ENCODE measurements at places on chromosomes 5 and 9.

- DNase-seq, result peak; percentile 88
These were observed 114.1 kb downstream of the MPDZ start for GRCh38 chr9:13165236-13165945.

DNA sequence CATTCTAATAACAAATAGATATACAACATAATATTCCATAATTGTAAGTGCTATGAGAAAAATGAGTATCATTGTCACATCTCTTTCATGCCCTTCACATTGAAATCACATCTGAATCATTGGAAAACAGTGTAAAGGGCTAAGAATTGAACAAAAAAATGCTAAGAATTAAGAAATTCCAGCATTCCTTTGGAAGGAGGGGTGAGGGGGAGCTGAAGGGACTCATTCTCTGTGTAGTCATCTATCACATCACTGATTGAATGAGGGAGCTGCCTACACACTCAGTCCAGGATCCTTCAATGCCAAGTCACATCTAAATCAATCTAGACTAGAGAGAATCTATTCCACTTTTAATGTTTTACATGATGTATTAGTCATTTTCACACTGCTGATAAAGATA lies 286.6 kb downstream of the DTWD2 start:
- no peak for DNase-seq

DNA sequence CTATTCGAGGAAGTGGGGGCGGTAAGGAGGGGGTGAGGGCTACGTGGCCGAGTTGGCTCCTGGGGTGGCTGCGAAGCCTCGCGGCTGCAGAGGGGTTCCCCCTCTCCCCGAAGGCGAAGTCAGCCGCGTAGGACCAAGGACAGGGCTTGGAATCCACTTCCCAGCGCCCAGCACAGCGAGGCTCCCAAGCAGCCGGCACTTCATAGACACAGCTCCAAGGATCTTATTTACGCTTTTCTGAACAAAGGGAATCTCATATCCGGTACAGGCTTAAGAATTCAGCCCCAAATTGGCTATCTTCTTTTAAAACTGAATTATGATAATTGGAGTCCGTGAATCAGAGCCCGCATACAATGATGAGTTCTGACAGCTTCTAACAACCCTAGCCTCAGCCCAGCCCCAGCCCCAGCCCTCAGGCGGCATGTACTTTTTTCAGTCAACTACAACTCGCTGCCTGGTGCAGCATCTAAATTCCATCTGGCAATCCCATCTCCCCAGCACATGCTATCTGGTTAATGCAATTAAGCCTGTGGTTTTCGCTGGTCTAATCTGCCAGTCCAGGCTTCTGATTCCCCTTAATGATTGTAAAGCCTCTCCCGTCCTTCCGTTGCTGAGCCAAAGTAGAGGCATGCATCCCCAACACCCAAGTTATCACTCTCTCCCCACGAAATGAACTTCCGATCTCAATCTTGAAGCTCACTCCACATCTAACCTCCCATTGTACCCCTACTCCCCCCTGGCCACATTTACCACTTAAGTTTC lies 1.0 kb downstream of the ELAVL2 start:
- peak; percentile 12 for DNase-seq

GRCh38 chr5:161431963-161432362 lies 114.6 kb downstream of the GABRB2 start:
- no peak for DNase-seq

- DNase-seq, result no peak
These were observed 14.2 kb downstream of the EEIG1 start for GRCh38 chr9:127966416-127967150.

DNA sequence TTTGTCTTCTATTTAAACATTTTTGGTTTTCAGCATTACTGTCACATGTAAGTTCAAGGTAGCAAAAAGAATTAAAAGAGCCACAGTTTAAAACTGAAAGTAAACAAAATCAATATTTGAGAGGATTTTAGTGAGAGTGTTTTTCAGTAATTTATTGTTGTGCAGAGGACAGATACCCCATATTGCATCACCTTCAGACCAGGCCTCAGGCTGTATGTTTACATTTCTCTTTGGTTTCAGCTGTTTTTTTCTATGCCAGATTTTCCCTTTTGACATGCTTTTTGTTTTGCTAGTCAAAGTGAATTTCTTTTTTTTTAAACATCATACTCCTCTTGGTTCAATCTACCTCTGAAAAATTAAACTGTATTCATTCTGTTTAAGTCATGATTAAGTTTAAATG lies 47.2 kb downstream of the MAST4 start:
- DNase-seq, result no peak

- DNase-seq, result no peak
These were observed 45.9 kb downstream of the C9orf50 start for GRCh38 chr9:129574911-129575585.

DNA sequence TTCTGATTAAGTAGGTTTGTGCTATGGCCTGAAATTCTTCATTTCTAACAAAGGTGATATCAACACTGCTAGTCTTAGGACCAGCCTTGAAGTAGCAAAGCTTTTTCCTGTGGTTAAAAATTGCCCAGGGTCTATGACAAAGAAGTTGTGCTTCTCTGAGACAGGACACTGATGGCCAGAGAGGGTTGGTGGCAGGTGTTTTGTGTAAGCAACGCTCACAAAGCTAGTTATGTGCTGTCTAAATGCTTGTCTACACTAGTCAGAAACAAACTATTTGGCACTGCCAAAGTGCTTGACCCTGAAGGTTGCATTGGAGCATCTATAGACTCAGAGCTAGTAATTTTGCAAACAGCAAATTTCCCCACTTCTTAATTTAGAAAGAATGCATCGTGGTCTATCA lies 44.1 kb upstream of the SELENOP start:
- DNase-seq, result no peak

GRCh38 chr5:27706832-27707231 lies 668.4 kb upstream of the CDH9 start:
- no peak for DNase-seq

GRCh38 chr9:114957558-114957957 lies 27.2 kb upstream of the TNFSF8 start:
- DNase-seq, result no peak

- DNase-seq, result no peak
These were observed 1061.9 kb upstream of the CDH18 start for GRCh38 chr5:21049901-21050300.

DNA sequence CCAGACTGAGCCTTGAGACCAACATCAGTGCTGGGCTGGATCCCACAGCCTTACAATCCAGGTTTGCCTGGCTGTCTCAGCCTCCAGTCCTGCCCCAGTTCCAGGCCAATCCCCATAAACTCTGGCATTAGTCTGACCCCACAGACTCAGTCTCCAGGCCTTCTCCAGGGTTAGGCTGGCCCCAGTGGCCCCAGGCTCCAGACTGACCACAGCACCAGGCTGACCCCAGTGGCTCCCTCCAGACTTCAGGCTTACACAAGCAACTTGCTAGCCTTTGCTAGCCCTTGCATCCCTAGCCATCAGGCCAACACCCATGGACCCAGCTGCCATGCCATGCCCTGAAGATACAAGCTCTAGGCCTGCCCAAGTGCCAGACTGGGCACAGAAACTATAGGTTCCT lies 1326.0 kb upstream of the C9orf72 start:
- DNase-seq, result no peak

DNA sequence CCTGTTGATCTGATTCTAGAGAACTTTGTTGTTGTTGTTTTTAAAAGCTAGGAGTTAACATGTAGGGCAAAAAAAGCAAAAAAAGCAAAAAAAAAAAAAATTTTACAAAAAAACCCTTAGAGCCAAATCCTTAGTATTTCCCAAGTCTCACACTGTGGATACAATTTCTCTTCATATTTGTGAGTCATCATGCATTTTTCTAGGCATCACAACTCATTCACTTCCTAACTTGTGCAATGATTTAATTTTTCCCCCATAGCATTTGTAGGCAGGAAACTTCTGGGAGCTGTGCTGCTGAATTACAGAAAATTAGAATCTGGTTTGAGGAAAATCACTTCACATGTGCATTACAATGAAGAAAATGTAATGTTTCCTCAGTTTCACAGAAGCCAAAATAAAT lies 91.9 kb downstream of the MARCHF3 start:
- DNase-seq, result no peak

GRCh38 chr5:90932052-90932699 lies 373.6 kb downstream of the ADGRV1 start:
- peak; percentile 55 for DNase-seq

- no peak for DNase-seq
These were observed 93.2 kb downstream of the FSTL4 start for GRCh38 chr5:133519191-133519590.

DNA sequence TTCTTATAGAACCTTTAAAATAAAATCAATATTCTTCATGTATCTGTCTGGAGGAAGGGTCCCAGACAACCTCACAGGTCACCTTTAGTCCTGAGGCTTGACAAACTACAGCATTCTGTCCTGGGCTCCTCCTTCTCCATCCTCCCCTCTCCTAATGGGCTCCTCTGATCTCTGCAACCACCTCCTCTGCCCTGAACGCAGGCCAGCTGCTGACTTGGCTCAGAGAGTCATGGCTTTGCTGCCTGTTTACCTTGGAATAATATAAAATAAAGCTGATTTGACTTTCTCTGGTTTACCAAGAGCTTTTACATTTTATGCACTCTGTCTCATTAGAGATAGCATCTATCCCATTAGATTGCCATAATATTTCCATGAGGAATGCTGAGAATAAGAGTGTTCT lies 159.4 kb downstream of the SEMA6A start:
- DNase-seq, result no peak
